ENCODE measurements at places on chromosomes 12 and 14.

- DNase-seq, result no peak
Observed at GRCh38 chr12:71063087-71063486, 94.7 kb downstream of the TSPAN8 start.

- DNase-seq, result no peak
Observed at GRCh38 chr12:1638203-1638602, 9.2 kb downstream of the WNT5B start.

DNA sequence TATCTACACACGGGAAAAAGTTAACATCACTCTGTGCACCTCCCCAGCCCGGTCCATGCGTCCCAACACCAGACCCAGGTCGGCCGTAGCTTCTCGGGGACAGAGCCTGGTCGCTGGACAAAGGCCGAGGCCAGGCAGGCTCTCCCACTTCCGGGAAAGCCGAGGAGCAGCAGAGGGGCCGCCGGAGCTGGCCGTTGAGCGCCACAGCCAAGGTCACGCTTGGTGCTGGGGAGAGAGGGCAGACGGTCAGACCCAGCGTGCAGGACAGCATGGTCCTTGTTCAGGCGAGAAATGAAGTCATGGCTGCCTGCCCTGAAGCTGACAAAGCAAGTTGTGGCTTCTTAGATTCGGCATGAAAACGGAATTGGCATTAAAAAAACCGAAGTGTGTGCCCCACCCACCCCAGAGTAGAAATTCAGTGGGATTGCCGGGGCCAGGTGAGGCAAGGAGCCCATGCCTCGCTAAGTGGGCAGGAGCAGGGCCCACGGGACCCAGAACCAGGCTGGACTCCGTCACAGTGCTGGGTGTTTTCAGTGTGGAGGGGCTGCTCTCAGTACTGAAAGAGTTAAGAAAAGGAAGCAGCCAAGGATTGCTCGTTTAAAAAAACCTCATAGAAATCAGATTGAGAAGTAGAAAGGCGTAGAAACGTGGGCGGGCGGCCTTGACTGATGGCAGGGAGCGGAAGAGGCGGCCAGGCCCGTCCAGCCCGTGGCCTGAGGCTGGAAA lies 4.3 kb downstream of the ARL6IP4 start:
- DNase-seq, result no peak

DNA sequence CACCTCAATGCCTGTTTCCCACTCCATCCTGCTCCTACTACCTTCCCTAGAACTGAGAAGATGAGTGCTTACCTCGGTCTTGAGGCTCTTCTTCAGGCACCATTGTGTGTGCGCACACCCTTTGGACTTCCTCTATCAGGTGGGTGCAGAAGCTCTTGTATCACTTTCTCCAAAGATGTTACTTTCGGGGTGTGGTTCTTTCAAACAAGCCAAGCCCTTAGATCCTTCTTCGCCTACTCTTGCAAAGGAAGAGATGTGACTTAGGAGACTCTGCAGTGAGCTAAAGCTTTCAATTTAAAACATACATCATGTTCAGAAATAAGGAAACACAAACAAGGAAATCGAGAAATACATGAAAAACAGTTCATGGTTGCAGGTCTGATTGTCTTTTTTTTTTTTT lies at the start of gene CLEC4C:
Gene CLEC4C (minus strand): TSS at position 130 of the 400 bp plus-strand sequence. CDS start 27 bp downstream, at position 103.
- DNase-seq, result no peak

DNA sequence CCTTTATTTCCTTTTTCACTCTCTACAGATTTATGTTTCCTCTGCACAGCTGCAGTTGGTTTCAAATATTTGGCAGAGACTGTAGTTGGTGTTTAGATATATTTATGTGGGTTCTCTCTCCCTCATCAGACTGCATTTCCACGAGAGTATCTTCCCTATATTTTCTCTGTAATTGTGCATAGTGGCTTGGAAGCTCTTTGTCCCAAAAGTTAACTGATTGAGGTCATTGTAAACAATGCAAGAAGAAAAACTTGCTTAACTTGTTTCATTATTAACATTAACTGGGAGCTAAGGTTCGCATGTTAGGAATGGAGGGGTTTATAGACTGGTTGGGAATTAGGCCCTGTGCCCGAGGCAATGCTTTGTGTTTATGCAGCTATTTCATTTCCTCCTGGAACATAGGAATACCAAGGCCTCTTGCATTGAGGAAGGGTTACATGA lies 216.9 kb upstream of the HMGA2 start:
- DNase-seq, result no peak
